CD8-positive, alpha-beta T cell (primary cell): ENCODE measurements at places on chromosomes 16 and 17.
A peak's percentile ranks its signal among the peaks of the same experiment; 100 is the strongest.

DNA sequence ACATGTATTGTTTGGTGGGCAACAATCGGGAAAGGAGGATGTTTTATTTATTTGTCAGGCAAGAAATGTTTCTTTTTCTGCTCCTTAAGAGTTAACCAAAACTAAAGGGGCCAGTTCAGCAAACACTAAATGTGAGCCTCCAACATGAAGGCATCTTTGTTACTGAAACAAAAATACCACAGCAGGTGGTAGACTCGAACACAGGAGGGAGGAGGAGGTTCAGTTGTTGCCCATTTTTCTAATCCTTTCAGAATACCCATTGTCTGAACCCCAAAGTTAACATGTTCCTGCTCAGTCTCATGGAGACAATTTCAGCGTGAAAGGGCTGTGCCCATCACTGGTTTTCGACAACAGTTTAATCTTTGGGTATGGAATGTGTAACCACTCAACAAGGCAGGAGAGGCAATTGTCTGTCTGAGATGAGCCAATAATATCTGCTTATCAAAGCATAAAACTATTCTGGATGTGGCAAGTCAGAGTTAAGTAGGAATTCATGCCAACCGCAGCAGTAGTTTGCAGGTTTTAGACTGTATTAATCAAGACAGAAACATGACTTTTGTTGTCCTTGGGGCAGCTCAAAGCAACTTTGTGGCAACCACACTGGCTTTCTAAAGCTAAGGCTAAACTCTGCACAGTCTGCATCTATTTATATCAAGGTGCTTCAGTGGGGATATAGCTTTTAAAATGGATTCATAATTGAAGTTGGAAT is 211.7 kb downstream of the FTO start:
- DNase-seq, result no peak

DNA sequence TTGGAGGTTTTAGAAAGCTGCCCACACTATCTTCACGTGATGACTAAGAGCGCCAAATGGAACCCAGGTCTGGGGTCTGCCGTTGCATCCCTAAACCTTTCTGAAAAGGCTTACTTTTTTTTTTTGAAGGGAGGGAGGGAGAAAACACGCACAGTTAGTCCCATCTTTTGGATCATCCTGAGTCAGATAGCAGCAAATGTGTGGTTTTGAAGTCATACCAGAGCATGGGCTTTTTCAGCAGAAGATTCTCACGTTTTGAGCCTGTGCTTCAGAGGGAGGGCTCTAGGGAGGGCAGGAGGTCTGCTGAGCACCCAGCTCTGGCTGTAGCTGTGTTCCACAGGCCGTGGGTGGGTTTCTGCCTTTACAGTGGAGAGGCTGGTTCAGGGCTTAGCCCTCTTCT is 194.7 kb downstream of the SNX29 start:
- DNase-seq, result no peak

DNA sequence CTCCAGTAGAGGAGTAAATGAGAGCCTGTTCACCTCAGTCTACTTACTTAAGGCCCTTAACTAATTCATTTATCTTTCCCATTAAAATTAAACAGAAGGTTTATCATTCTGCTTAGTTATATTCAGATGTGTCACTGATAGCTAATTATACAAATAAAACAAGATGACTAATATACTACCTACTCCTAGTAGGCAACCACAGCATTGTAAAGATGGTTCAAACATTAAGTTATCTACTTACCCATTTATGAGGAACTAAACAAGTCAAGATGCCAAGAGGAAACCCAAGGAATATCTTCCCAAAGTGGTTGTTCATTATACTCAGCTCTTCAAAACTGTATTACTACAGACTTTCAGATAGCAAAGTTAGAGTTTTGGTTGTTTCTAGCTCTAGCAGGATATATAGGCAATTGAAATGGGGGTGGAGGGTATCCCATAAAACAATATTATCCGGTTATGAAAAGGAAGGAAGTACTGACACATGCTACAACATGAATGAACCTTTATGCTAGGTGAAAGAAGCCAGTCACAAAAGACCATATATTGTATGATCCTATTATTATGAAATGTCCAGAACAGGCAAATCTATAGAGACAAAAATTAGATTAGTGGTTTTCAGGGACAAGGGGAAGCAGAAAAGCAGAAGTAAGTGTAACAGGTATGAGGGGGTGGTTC is 56.5 kb downstream of the SPAG9 start:
- DNase-seq, result no peak

- no peak for DNase-seq
Measured at GRCh38 chr17:72392056-72393010, 271.5 kb downstream of the SOX9 start.

DNA sequence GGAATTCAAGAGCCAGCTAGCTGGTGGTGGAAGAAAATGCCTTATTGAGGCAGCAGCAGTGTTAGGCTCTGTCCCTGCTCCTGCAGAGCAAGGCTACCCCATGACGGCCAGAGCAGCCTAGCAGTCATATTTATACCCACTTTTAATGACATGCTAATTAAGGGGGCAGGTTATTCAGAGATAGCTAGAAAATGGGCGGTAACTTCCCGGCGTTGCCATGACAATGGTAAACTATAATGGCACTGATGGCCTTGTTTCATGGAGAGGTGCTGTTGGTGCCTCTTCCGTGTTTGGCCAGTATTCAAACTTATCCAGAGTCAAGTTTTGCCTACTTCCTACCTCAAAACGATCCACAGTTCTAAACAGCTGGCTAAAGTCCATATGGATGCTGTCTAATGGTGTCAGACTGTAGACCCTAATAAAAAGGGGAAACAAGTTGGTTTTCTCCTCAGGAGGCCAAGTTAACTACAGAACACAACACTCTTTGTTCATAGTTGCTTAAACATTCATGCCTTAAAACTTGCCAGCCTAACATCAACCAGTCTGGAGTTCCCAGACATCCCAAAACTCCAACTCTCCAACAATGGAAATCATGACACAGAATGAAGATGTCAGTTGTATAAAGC is 3.7 kb upstream of the SCNN1B start:
- DNase-seq, result no peak

DNA sequence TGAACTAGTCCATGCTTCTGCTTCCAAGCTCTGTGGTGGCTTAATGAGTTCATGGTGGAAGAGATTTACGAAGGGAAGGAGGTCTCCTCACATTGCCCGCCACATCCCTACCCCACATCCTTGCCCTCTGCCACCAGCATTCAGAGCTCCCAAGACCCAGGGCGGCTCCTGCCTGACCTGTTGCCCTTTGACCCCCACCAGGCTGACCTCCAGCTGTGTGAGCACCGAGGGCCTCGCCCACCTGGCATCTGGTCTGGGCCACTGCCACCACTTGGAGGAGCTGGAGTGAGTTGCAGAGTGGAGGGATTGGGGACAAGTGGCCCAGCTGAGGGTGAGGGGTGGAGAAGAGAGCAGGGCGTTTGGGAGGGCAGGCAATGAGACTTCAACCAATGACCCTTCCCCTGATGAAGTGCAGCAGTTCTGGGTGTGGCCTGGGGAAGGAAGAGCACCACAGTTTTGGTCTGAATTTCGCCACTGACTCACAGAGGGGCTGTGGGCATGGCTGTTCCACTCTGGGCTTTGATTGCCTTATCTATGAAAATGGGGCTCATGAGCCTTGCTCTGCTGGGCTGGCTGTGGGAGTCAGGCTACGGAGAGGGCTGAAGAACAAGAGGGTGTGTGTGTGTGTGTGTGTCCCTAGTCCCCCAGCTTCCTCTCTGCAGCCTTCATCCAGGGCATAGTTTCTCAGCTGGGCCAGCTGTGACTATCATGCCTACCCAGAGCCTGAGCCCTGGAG is 22.6 kb upstream of the CPNE2 start:
- no peak for DNase-seq

- DNase-seq, result no peak
Measured at GRCh38 chr17:77695386-77695785, 263.1 kb upstream of the TNRC6C start.

- DNase-seq, result no peak
Measured at GRCh38 chr16:27286451-27286850, 17.9 kb upstream of the NSMCE1 start.

DNA sequence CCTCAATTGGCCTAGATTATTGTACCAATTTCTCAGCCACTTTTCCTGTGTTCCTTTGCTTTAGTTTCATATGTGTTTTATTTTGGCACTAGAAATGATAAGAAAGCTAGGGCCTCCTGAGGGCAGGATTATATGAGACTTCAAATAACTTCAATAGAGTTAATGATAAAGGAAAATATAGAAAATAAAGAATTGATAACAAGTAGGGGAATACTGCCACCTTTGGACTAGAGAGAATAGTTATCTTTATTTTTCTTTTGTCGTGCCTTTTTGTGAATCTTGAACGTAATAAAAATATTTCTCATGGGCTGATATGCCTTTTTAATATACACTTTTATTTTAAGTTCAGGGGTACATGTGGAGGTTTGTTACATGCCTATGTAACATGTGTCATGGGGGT is 29.3 kb upstream of the RBL2 start:
- DNase-seq, result no peak

DNA sequence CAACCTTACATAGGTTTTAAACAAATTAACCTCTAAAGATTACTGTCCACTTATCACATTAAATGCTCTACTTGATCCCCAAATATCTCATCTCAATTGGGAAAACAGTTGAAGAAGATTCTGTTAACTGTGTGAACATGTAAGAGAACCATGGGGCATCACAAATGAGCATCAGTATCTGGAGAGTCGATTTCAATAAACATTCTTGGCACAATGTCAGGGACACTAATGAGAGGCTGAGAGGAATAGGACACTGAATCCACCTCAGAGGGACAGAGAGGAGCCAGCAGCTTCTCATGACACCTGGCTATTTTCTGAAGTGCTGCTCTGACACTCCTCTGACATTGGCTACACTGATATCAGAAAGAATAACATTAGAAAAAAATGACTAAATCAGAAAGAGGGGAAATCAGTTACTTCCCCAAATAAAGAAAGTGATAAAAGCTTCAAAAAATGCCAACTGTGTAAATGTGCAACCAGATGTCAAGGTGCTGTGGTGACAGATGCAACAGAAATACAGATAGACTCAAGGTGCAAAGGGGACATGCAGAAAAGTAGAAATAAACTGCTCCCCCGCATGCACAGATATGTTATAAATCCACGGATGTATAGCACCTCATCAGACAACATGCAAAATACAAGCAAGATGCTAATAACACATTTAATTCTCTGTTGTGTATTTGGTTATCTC is 67.4 kb downstream of the SNX11 start:
- DNase-seq, result no peak

- DNase-seq, result no peak
Measured at GRCh38 chr16:74649839-74650504, 16.7 kb downstream of the RFWD3 start.

DNA sequence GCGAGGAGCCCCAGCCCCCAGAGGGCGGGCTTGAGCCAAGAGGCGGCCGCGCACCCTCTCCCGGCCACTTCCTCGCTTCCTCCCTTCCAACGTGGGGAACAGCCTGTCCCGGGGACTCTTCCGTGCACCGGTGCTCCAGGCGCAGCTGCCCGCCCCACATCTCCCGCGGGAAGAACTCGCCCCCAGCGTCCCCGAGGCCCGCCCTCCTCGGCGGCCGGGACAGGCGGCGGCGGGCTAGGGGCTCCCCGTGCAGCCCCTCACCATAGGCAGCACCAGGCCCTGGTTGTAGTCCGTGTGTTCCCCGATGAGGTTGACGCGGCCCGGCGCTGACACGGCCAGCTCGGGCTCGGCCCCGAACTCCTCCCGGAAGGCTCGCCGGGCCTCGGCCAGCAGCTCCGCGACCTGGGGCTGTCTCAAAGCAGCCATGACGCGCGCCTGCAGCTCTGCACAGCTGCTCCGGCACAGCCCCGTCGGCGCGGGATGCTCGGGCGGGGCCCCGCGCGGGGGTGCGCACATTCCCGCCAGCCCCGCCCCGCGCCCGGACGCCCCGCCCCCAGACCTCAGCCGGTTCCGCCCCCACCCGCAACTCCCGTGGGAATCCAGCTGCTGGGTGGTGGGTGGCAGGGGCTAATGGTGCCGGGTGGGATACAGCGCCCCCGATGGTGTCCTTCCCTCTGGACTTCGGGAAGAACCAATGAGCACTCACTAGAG is at the start of gene GALK1:
GALK1 (minus strand) TSS at position 482 of the 711 bp plus-strand sequence; CDS start at position 426, 56 bp downstream.
- peak; percentile 69 for DNase-seq

DNA sequence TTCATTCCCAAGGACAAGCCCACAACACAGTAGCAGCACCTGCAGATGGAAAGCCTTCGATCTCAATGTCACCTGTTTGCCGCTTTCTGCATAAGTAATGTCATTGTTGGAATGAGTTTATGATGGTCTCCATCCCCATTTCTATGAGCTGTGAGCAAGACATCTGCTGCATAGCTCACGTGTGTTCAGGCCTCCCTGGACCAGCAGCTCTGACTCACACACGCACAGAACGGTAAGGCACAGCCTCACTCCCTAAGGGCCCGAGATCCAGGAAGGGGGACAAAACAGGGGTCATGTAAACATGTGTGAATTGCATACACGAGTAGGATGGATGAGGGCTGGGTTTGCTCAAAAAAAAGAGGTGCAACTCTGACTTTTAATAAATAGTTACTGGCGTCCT is 223.1 kb downstream of the SOX9 start:
- DNase-seq, result no peak

DNA sequence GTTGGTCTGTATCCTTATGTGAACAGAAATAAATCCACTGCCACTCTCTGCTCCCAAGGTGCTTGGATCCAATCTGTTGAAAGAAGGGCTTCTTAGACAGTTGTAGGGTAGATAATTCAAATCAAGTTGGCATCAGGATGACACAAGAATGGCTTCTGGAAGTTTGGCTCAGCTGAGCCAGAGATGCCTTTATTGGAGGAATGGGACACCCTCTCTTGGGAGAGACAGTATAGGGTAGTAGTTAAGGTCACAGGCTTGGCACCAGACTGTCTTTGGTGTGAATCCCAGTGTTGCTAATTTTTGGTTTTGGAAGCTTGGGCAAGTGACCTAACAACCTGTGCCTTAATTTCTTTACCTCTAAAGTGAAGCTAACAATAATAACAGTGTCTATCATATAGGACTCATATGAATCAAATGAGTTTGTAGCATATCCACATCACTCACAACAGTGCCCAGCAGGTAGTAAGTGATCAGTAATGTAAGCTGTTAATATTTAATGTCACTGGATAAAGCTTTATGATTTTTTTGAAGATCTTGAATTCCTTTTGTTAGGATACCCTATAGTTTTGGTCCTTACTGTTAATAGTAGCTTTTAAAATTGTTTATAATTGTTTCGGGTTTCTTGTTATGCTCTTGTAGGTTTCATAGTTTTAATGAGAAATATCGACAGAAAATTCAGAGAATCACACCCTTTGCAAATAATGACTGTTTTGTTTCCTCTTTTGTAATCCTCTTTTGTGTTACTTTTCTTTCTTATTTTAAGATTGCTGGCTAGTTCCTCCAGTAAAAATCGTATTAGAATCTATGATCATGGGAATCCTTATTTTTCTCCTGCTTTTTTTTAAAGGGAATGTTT is 19.1 kb downstream of the ZNRF1 start:
- no peak for DNase-seq

DNA sequence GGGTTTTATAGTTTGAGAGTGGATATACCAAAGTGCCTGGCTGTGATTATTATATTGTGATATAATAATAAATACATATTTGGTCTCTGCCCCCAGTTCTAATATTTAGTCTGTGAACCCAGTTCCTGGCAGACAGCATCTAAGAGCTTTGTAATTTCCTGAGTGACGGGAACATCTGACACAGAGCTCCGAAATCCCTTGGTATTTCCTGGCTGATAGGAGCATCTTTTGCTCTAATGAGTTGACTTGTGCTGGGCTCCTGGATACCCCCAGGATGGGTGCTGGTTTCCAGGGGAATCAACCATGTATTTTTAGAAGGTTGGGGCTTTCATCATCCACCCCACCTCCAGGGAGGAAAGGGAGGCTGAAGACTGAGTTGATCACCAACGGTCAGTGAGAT is 187.3 kb downstream of the CDH13 start:
- DNase-seq, result no peak

GRCh38 chr17:39084558-39084957 is 66.9 kb downstream of the PLXDC1 start:
- no peak for DNase-seq
